ENCODE measurements at places on chromosomes 6 and 20.

DNA sequence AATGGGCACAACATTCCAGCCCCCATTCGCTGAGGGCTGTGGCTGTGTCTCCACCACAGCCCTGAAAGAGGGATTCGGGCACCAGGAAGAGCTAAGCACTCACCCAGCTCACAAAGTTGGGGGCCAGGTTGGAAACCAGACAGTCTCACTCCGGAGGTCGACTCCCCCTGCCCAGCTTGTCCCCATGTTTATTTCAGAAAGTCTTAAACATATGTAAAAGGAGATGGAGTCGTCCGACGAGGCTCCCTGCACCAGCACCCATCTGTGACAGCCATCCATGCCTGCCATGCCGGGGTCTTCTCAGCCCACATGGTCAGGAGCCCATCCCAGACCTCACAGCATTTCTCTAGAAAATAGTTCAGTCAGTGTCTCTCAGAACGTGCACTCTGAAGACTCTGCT lies 63.6 kb upstream of the STX16 start:
- no peak for DNase-seq

DNA sequence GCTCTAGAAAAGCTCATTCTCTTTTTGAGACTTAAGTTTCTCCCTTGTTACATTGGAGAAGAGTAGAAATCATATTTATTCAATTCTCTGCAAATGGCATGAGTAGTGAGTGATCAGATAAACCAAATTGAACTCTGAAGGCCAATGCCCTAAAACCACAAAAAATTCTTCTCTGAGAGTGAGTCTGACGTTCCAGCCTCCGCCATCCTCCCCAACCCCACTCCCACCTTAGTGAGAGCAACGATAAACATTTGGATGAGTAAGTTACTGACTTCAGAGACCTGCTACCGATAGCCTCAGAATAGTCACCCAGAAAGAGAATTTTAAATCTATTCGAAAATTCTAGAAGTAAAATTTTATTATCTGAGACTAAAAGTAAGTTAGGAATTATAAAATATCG lies 94.6 kb downstream of the TFAP2A start:
- no peak for DNase-seq

DNA sequence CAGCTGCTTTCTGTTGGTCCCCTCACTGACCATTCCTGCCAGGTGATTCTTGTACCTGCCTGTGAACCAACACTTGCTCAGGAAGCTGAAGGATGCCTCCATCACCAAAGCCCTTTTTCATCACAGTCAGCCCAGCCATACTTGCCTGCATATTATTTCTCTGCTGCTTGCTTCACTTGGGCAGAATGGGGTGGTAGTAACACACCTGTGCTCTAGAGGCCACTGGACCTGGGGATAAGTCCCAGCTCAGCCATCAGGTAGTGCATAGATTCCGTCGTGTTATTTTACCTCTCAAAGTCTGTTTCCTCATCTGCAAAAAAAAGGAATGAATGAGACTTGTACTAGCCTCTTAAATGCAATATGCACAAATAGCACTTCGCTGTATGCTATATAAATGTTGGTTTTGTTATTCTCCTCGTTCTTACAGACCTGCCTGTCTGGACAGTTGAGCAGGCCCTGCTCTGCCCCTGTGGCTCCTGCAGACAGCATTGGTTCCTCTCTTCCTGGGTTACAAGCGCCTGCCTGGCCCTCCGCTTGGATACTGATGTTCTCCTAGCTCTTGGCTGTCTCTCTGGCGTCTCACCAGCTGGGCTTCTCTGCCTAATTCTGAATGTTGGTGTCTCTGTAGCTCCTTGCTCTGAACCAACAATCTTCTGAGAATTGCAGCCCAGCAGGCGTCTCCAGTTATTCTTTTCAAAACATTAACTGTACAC lies 151.8 kb downstream of the UNC5CL start:
- DNase-seq: no peak

- DNase-seq: no peak
Observed at GRCh38 chr6:105757512-105758200, 328.5 kb upstream of the PRDM1 start.

DNA sequence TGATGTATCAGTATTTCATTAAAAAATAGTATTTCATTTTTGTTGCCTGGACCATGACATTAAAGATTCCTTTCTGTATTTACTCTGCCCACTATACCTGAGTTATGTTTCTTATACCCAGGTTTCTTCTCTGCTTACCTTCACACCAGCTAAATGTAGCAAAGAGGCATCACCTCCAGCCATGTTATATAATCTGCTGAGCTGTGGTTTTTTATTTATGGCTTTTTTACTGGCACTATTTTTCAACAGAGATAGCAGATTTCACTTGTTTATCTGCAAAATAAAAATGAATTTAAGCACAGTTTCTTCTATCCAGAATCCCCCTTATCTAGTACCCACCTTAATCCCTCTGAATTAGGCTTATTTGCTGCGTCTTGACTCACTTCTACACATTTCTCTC lies 979.0 kb upstream of the MAN1A1 start:
- no peak for DNase-seq

- no peak for DNase-seq
Observed at GRCh38 chr20:1803932-1804501, 91.2 kb upstream of the SIRPA start.

- DNase-seq: no peak
Observed at GRCh38 chr6:72987301-72987700, 238.0 kb downstream of the KHDC1L start.

GRCh38 chr6:32522302-32523047 lies 7.6 kb downstream of the HLA-DRB5 start:
- no peak for DNase-seq

- DNase-seq: no peak
Observed at GRCh38 chr20:56827763-56828162, 198.7 kb downstream of the TFAP2C start.

- DNase-seq: no peak
Observed at GRCh38 chr6:149054559-149055194, 262.8 kb upstream of the TAB2 start.

GRCh38 chr6:27872642-27873020 lies 39.6 kb downstream of the OR2B2 start:
- no peak for DNase-seq

DNA sequence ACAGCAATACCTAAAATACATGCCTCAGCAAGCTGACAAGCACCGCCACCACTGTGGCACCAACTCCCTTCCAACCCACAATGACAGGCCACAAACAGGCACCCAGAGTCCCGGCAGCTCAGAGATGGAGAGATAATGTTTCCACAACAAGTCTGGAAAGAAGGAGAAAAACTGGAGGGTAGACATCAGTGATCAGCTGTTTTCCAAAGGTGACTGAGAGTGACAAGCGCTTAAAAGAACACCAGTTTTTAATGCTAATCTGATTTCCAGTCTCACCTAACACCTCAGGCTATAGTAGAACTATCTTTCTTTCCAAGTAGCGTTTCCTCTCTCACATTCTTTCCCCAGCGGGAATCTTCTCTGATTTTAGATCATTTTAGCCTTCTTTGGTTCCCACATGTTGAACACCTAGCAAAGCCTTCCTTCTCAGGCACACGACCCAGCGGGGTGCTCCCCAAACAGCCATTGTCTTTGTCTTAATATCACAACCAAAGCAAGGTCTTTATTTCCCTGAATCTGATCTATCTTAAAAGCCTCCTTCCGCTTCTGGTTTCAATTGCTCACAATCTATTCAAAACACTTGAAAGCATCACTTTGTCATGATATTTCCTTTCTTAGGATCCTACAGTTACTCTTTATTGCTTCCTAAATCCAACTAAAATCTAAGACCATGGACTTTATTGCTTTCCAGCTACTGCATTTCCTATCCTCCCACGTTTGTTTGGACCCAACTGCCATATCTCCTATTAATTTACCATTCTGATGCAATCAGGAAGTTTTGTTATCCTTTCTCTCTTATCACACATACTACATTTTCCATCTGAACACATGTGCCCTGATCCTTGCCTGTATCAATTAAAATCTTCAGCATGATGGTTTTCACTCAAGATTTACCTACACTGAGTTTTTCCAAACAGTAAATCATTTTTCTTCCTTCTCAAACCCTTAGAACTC lies 282.7 kb downstream of the ADGB start:
- no peak for DNase-seq

DNA sequence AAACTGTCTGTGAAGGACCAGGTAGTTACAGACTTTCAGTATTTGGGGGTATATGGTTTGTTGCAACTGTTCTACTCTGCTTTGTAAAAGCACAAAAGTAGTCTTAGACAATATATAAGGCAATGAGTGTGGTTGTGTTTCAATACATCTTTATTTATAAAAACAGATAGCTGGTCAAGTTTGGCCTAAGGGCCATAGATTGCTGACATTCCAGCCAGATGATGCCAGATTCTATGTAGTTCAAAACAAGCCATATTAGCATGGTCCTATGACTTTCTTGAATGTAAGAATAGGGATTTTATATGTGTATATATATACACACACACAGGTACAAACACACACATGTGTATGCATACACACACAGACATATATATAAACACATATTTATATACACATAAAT lies 201.8 kb downstream of the GRIK2 start:
- DNase-seq: no peak

DNA sequence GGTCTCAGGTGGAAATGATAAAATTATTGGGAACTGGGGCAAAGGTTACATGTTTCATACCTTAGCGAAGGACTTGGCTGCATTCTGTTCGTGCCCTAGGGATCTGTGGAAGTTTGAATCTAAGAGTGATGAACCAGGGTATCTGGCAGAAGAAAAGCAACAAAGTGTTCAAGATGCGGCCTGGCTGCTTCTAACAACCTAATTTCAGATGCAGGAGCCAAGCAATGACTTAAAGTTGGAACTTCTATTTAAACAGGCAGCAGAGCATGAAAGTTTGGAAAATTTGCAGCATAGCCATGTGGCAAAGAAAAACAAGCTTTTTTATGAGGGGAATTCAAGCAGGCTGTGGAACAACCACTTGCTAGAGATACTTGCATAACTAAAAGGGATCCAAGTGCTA lies 73.5 kb downstream of the CD24 start:
- DNase-seq: no peak

GRCh38 chr20:12695937-12696336 lies 312.8 kb upstream of the SPTLC3 start:
- no peak for DNase-seq

- DNase-seq: no peak
Observed at GRCh38 chr6:137017081-137017480, 27.7 kb downstream of the IL20RA start.

GRCh38 chr6:28135393-28135792 lies 6.3 kb upstream of the ZKSCAN8 start:
- DNase-seq: no peak

DNA sequence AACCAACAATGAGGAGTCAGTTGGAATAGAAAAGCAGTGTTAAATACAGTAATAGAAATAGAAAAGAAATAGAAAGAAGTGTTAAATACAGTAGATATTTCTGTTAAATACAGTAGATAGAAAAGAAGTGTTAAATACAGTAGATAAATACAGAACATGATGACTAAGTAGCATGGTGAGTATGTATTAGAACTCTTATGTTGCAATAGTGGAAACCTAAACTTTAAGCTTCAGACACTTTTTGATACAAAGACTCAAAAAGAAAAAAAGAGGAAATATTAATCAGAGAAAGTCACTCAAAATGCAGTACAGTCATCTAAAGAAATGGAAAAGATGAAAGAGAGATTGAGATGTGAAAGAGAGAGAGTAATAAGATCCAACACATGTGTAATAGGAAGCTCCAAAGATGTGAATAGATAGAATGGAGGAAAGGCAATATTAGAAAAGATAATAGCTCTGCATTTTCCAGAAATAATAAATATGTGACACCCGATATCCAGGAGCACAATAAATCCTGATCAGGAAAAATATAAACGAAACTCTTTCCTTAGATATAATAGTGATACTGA lies 131.5 kb upstream of the KCNK16 start:
- DNase-seq: no peak

- no peak for DNase-seq
Observed at GRCh38 chr6:42394151-42394550, 57.6 kb downstream of the TRERF1 start.

GRCh38 chr6:134267917-134268361 lies 50.0 kb downstream of the SGK1 start:
- no peak for DNase-seq

- DNase-seq: no peak
Observed at GRCh38 chr20:54100563-54100962, 30.2 kb upstream of the BCAS1 start.

DNA sequence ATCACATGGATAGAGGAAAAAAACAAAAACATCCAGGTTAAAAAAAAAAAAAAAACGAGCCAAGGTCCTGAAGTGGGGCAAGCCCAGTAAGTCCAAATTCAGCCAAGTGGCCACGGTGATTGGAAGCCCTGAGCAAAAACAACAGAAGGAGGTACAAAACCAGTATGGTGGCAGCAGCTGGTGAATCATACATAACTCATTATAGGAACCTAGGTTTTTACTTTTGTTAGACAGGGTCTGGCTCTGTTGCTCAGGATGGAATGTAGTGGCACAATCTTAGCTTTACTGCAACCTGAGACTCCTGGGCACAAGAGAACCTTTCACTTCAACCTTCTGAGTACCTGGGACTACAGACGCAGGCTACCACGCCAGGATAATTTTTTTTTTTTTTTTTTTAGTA lies 22.7 kb upstream of the MYB start:
- DNase-seq: no peak

DNA sequence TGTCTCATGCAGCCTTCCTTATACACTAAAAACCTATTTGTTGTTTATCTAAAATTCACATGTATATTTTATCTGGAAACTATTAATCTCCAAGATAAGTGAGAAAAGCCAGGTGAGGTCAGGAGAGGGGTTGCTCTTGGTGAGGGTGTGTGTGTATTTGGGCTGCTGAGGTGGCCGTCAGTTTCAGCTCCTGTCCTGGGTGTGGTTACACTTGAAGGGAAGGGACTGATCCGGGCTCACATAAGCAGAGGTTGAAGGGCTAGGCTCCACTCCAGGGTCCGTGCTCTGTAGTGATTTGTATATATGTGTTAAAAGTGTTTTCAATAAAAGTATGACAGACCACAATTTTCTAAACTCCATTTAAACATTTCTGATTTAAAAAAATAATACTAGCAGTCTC lies 13.5 kb upstream of the SNAI1 start:
- DNase-seq: no peak

DNA sequence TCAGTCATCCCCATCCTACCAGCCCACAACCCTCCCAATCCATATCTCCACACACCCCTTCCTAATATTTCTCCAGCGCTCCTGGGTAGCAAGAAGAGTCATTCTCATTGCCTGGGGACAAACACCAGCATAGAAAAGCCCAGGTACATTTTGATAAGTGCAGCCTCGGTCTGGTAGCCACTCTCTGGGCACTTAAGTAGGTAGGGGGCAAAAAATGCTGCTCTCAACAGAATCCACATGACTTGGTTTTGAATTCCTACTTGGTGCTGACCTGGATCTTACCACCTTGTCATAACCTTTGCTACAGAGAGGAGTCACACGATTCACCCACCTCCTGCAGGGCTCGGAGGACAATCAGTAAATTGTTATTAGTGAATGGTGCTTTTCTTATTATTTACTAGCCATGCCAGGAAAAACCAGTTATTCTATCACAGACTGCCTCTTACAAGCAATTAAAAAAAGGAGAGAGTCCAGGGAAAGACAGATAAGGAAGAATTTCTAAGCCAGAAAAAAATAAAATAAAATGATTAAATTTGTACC lies 249.1 kb downstream of the LY86 start:
- DNase-seq: no peak

GRCh38 chr6:29666826-29667130 lies 9.9 kb downstream of the MOG start:
- DNase-seq: no peak

Data from Calu3 (cell line).